ENCODE measurements at places on chromosomes 6 and 20.

- no peak for DNase-seq
These were observed 21.5 kb downstream of the CD164 start for GRCh38 chr6:109360791-109361190.

DNA sequence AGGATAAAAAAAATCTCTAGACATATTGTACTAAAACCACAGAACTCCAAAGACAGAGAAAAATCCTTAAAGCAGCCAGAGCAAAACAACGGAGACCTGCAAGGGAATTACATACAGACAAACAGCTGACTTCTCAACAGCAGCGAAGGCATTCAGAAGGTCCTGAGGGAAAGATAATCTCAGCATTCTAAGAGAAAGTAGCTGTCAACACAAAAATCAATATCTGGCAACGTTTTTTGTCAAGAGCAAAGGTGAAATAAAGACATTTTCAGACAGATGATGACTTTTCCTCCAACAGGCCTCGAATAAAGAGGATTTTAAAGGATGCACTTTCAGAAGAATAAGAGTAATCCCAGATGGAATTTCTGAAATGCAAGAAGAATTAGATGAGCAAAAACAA is 6.1 kb upstream of the SCGN start:
- no peak for DNase-seq

GRCh38 chr6:32718879-32719278 is 22.3 kb upstream of the HLA-DQA2 start:
- DNase-seq: no peak

DNA sequence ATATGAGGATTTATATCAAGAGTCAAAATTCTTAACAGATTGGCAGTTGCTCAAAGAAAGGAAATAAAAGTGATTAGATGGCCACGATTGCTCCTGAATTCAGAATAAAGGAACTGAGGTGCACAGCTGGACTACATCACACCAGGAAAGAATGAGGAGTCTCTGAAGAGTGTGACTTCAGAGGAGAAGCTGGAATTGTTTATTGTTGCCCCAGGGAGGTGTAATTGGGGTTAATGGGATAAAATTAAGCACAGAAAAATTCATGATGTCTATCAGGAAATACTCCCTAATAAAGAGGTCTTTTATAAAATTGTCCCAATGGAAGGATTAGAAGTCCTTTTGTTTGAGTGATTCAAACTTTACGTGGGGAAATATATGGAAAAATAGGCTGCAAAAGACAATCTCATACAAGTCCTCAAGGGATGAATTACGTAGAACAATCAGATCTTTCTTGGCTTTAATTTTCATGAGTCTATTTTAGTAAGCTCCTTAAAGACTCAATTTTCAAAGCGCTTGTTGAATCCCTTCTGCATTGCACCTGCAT is 208.6 kb upstream of the RNF217 start:
- DNase-seq: no peak

GRCh38 chr6:160519133-160519532 is 144.9 kb downstream of the LPA start:
- DNase-seq: no peak

GRCh38 chr20:36200451-36200850 is 35.8 kb upstream of the AAR2 start:
- no peak for DNase-seq

GRCh38 chr6:48032151-48032550 is 78.8 kb downstream of the PTCHD4 start:
- no peak for DNase-seq

GRCh38 chr6:98823428-98824161 is 10.8 kb upstream of the POU3F2 start:
- no peak for DNase-seq

- no peak for DNase-seq
These were observed 112.6 kb downstream of the SASH1 start for GRCh38 chr6:148455225-148455624.

GRCh38 chr6:139872665-139873064 is 498.2 kb upstream of the CITED2 start:
- DNase-seq: no peak

- peak; percentile 76 for DNase-seq
These were observed 7.9 kb upstream of the CDSN start for GRCh38 chr6:31128093-31128676.

- no peak for DNase-seq
These were observed 66.7 kb upstream of the FYN start for GRCh38 chr6:111939902-111940301.

DNA sequence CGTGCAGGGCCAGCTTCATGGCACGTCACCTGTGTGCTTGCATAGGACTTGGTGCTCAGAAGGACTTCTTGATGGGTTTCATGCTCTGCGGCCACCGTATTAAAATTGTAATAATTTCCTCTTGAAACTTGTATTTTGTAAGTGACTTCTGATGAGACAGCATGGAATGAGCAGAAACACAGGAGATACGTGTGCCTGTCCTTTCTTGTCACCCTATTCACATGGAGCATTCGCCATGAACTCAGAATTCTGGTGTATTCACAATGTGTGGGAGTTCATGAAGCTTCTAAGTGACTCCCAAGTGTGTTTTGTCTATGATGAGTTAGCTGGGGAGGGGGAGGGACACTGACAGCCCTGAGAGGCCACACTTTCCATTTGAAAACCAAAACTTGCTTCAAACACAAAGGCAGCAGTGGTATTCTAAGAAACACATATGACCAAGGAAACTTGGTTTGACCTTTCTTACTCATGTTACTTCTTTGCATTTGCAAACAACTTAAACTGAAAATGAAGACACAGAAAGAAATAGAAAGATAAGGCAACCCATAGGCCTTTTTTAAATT is 92.1 kb upstream of the NEDD9 start:
- no peak for DNase-seq

GRCh38 chr20:4471221-4471620 is 250.5 kb upstream of the PRND start:
- DNase-seq: no peak

Measured in CD4-positive, alpha-beta T cell treated with Interleukin-12 subunit alpha and Interleukin-12 subunit beta, for 1 hour (primary cell).